ENCODE measurements at places on chromosomes 1 and 21.

GRCh38 chr1:101820071-101820470, 176.7 kb downstream of the OLFM3 start:
- DNase-seq: peak; percentile 2

GRCh38 chr1:156845055-156845952, 13.6 kb downstream of the INSRR start:
- DNase-seq: no peak

GRCh38 chr1:214880956-214881355, 201.6 kb upstream of the KCNK2 start:
- no peak for DNase-seq

GRCh38 chr1:215418876-215419447, 148.1 kb upstream of the KCTD3 start:
- no peak for DNase-seq

DNA sequence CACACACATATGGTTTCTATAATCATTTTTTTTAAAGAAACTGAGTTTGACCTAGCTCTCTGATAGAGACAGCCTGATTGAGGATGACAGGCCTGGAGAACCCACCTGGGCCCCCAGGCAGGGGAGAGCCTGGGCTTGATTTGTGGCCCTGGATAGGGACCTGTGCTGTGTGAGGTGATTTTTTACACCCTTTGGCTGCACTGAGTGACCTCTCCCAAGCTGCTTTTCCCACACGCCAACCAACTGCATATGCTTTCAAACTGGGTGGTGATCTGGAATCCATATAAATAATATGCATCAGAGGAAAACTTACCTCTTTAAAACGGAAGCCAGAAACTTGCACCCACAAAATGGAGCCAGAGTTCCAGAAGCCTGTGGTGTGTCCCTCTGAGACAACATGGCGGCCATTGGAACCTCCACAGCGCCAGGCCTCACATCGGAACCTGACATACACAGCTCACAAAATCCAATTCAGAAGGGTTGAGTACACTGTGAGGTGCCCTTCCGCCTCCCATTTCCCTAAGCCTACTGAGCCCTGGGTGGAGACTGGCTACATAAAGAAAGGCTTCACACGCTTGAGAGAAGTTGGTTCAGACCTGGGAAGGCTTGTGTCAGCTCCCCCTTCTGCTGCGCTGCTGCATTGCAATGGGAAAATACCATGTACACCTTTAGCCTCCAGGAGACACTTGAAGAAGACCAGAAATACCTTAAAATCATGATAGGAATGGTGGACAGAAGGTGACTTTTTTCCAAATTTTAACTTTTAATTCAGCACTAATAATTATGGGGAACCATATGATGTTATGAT, 160.7 kb downstream of the HHIPL2 start:
- no peak for DNase-seq

DNA sequence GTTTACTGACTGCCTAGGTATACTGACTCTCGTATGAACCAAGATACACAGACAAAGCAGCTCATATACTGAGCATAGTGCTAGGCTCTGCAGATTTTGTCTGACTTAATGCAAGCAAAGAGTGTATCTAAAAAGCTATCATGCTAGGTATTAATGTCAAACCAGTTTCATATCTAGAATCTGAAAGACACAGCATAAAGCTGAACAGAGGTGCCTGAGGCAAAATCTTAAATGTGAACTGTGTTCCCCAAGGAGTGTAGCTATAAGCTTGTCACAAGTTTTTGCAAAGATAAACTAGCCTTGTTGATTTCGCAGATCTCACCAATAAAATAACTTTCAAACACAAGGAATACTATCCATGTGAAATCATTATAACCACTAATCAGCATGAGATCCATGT, 18.1 kb downstream of the JAK1 start:
- DNase-seq: no peak

DNA sequence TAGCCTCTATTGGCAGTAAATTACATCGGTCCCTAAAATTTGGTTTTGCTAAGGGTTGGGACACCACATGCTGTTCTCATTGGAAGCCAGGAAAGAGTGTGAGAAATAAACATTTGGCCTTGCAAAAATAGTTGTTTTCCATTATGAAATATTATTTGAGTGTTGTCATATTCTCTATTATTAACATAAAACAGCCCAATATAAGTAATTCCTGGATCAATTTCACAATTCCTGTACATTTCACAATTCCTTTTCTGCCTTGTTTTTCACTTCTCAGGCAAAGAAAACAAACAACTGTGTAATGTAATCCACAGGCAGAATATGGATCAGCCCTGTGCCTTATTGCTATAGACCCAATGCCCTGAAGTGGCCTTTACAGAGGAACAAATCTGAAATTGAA, 40.5 kb downstream of the C1orf87 start:
- DNase-seq: no peak

DNA sequence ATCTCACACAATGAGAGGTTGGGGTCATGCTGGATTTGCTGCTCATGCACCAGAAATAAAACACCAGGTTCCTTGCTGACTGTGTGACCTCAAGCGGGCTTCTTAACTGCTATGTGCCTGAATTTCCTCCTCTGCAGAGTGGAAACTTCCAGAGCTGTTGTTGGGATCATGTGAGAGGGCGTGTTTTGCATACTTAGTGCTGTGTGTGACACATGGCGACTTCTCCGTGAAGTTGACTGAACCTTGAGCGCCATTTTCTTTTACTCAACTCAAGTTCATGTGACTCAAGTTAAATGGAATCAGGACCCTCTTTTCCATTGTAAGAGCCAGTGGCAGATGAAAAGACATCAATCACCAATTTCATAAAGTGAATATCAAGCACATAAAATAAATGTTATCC, 224.0 kb downstream of the KIF26B start:
- no peak for DNase-seq

DNA sequence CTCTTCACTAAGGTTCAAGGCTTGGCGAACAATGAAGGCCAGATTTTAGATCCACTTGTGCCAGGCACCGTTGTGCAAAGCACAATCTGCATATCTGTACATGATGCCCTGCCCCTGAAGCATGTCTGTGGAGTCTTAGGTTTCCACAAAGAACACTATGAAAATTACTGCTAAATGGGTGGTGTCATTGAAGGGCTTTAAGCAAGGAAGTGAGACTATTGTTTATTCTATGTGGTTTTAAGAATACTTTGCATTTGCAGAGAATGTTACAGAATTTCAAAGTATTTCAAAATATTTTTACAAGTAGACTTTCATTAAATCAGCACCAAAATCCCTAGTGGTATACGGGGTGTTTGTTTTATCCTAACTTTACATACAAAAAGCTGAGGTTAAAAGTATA, 8.8 kb downstream of the TSEN15 start:
- no peak for DNase-seq

DNA sequence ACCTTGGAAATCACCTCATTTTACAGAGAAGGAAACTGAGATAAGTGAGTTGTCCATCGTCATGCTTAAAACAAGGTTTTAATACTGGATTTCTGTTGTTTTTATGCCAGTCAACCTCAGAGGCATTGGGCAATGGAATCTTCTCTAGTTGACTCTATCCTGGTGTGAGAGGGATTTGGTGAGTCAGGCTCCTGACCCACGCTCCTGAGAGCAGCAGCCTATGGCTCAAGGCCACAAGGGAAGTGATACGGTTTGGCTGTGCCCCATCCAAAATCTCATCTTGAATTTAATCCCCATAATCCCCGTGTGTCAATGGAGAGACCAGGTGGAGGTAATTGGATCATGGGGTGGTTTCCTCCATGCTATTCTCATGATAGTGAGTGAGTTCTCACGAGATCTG, 90.1 kb downstream of the TLR5 start:
- DNase-seq: no peak
